ENCODE measurements at places on chromosomes 1 and 21.
A peak's percentile ranks its signal among the peaks of the same experiment; 100 is the strongest.

- no peak for DNase-seq
Observed at GRCh38 chr1:61079898-61080336, 2.4 kb upstream of the NFIA start.

DNA sequence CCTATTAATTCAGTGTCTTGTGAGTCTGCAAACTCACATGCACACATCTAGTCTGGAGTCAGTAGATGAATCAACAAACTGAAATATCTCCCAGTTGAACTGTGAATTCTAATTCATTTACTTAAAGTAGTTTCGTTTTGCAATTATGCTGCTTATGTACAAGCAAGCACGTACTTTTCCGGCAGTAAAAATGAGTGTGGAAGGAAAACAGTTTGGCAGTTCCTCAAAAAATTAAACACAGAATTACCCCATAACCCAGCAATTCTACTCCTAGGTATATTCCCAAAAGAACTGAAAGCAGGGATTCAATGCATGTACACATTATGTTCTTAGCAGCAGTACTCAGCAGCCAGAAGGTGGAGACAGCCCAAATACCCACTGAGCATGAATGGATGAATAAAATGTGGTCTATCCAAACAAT, 49.3 kb downstream of the GNB1 start:
- DNase-seq, result no peak

DNA sequence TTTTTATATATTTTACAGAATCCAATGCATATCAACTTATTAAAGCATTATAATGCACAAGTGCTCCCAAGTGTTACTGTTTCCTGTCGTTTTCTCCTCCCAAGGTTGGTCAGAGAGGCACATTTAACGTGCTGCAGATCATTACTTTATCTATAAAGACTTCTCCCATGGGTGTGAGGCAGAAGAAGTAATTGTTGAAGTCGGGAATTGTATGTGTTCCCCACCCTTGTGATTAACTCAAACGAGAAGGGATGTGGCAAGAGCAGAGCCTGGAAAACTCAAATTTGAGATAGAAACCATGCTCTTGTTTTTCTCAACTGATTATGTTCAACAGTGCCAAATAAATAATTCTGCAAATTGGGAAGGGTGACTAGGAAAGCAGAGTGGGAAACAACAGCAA, 412.5 kb upstream of the ADAMTS5 start:
- no peak for DNase-seq

DNA sequence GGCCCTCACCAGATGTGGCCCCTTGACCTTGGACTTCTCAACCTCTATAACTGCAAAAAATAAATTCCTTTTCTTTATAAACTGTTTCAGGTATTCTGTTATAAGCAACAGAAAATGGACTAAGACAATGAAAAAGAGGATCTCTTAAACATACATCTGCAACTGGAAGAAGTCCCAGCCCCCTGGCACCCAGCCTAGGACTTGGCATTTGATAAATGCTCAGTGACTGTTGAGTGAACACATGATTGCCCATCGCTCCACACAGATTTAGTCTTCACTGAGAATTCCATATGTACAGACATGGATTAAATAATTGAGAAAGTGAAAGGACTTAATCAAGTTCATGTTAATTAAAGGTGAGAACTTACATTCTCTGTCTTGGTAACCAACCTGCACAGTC, 344.9 kb upstream of the RUNX1 start:
- DNase-seq, result no peak

DNA sequence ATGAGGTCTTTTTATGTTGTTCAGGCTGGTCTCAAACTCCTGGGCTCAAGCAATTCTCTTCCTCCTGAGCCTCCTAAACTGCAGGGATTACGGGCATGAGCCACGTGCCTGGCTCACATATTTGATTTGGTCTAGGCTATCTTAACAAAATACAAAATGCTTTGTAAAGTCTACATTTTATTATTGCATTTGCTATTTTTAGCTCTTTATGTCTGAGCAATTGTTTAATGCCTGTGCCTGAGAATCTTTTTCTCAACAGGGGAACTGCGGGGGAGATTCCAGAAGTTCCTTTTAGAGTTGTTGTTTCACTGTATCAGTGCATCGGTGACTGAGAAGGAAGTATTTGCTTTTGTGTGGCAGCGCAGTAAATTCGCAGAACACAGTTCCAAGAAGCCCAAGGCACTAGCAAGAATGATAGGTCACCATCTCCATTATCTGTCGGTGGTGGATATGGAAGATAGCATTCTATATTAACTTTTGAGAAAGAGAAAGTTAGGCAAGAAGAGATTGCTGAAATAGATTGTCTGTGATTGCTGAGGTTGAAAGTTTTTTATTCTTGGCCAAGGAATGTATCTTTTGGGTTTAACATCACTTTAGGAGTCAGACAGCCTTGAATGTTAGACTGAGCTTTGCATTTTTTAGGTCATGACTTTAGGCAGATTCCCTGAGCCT, 167.3 kb downstream of the PDE4B start:
- no peak for DNase-seq

- no peak for DNase-seq
Observed at GRCh38 chr1:13968361-13968760, 268.4 kb downstream of the PRDM2 start.

- no peak for DNase-seq
Observed at GRCh38 chr1:233625087-233625486, 11.2 kb downstream of the KCNK1 start.

- no peak for DNase-seq
Observed at GRCh38 chr1:147083919-147084272, 88.4 kb downstream of the PRKAB2 start.

DNA sequence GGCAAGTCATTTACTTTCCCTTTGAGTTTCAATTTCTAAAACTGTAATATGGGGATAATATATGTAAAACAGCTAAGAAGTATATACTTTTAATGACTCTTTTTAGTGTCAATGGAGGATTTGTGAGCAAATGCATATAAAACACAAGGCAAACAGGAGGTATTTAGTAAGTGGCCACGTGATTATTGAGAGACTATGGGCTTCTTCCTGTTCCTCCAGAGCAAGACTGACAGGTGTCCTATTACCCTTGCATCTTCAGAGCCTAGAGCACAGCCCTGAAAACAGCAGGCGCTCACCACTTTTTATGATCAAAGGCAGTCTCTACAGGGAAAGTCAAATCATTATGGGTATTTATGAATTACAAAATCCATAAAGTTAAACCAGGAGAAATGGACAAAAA, 941 bp upstream of the ROR1 start:
- DNase-seq, result no peak

DNA sequence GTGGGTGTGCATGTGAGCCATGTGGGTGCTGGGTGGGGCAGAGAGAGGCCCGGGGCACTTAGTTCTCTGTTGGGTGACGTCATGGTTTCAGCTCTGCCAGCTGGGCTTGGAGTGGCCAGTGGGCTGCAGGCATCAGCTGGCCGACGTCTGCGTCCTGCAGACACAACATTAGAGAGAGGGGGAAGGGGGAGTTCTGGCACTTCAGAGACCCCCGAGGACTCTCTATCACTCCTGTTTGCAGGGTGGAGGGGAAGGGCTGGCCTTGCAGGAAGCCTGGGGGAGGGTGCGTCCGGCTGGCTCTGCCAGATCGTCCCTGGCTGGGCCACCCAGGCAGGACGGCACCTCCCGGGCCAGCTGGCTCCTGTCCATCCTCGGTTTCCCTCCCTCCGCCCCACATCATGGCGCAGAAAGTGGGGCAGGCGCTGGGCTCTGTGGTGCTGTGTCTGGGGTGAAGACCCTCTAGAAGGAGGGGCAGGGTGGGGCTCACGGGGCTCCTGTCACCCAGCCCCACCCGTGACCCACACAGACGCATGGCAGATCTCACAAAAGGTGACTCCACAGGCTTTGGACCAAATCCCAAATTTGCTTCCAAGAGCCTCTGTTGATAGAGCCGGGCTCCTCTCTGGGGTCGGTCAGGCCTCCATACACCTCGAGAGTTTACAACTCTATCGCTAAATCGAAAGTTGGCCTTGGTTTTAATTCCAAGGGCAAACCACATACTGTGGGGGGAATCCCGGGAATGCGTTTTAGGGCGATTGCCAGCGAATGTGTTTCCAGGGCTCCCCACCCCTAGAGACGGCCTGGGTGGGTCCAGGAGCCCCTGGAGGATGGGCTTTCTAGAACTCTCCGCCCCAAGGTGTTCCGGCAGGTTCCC, 73.4 kb upstream of the TTC34 start:
- no peak for DNase-seq

DNA sequence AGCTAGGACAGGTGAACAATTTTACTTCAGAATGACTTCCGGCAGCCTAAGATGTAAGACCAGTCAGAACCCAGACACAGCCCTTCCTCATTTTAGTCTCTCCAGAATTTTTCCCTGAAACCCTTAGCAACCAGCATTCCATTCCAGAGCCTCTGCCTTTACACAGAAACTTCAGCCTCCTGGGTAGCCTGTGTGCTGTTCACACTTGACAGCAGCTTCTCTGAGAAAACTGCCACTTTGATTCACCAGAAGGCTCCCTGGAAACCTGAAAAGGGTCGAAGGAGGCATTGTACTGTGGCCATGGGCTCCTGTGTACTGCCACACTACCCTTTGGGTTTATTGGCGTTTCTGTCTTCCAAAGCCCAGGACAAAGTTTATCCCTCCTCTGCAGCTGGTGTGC, 17.4 kb downstream of the HYI start:
- DNase-seq, result no peak

DNA sequence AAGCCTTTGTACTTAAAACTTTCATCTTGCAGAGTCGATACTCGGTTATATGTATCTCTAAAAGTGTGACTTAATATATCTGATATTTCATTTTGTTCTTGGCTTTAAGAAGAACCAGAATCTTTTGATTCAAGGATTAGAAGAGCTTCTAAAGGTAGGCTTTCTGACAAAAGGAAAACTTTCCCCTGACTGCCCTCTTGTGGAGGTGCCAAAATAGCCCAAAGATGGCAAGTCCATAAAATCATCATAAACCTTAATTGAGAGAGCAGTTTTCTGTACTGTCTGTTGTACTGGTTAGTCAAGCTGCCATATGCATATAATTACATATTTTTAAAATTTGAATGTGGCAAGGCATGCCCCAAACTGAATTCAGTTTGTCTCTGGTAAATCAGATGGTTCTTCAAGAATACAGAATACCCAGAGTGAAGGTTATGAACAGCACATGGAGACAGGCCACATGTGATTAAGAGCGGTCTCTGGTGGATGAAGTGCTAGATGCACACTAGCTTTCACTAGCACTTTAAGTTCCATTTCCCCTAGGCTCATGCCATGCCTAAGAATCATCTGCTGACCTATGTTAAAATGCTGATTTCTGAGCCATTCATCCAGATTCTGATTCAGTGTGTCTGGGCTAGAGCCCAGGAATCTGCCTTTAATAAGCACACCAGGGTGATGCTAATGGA, 27.7 kb upstream of the ELAVL4 start:
- DNase-seq, result peak; percentile 48

DNA sequence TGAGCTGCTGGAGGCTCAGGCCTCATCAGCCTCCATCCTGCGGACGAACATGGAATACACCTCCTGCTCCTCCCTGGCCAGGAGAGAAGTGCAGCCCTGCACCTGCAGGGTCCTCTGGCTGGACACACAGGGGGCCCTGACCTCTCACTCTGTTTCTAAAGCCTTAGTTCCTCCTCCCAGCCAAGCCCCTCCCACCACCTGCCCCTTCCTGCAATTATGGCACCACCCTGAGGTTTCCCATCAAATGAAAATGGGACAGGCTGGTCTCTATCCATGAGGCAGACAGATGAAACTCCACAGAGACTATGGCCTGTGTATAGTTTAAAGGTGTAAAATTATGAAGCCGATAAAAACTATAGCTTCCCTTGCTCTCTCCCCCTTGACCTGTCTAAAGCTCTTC, 42.6 kb downstream of the CACNA1S start:
- DNase-seq, result no peak

- no peak for DNase-seq
Observed at GRCh38 chr1:182570611-182570970, 18.5 kb downstream of the RNASEL start.

GRCh38 chr21:36075171-36075570, 5.3 kb downstream of the CBR1 start:
- no peak for DNase-seq

GRCh38 chr1:180231506-180231921, 1.4 kb downstream of the LHX4 start:
- no peak for DNase-seq

DNA sequence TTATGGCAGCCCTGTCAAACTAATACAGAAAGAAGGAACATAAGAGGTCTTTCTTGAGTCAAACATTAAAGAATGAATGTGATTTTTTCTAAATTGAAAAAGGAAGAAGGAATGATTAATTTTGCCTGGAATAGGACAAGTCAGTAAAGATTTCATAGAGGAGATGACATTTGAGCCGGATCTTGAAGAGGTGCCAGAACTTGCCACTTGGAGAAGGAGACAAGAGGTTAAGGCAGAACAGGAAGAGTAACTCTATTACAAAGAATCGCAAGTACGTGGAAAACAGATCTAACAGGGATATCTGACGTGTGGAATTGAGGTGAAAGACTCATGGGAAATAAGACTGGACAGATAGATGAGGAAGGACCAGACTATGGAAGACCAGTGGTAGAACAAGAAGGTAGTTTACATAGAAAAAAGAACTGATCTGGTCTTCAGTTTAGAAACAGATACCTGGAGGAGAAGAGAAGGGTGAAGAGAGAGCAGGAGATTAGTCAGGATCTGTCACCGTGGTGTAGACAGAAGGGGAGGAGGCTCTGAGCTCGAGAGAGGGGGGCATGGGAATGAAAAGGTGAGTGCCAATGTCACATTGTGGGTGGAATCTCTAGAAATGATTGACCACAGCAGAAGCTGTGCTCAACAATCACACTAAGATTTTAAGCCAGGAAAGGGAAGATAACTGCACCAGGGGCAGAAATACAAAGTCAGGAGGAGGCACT, 32.5 kb downstream of the RHOU start:
- DNase-seq, result no peak

DNA sequence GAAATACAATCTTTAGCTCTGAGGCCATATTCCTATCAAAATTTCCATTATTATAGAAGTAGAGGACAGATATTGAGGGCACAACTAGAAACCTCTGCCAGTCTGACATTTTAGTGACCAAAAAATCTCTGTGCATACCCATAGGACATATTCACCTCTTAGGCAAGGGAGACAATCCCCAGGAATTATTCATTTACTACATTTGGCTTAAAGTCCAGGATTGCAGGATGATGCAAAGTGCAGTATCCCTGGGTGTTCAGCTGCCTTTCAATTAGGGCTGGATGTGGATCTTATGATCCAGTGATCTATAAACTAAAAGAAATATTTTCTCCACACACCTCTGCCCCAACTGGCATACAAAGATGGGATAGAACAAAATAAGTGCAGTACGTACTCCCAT, 50.9 kb downstream of the PTGS2 start:
- DNase-seq, result no peak
